Liver (tissue), 10 donors: ENCODE measurements at places on chromosomes 16 and 17. TPM values are rescaled to one million over a fixed set of nuclear protein-coding genes. Genes with fewer than 3 reads are reported as not detected.

GRCh38 chr17:77087650-77088454 lies 52.9 kb upstream of the SEC14L1 start:
- peaks cover 8% of the 10 kb centered on the region for H3K36me3 ChIP-seq
- peaks cover 16% of the 10 kb centered on the region for H3K4me1 ChIP-seq
- H3K27ac ChIP-seq, result peak overlapping the region; percentile 78

GRCh38 chr17:50154604-50155003 lies 4.1 kb upstream of the PPP1R9B start:
- no peak for DNase-seq
- no peaks in the 10 kb centered on the region for H3K36me3 ChIP-seq
- H3K4me1 ChIP-seq, result peaks cover 17% of the 10 kb centered on the region
- H3K27me3 ChIP-seq, result no peaks in the 10 kb centered on the region
- no peak overlapping the region for H3K4me3 ChIP-seq

GRCh38 chr17:67459985-67460384 lies 82.9 kb downstream of the PITPNC1 start:
- H3K36me3 ChIP-seq, result no peaks in the 10 kb centered on the region
- no peak overlapping the region for H3K27ac ChIP-seq
- no peak for DNase-seq
- no peaks in the 10 kb centered on the region for H3K27me3 ChIP-seq
- H3K4me3 ChIP-seq, result no peak overlapping the region

DNA sequence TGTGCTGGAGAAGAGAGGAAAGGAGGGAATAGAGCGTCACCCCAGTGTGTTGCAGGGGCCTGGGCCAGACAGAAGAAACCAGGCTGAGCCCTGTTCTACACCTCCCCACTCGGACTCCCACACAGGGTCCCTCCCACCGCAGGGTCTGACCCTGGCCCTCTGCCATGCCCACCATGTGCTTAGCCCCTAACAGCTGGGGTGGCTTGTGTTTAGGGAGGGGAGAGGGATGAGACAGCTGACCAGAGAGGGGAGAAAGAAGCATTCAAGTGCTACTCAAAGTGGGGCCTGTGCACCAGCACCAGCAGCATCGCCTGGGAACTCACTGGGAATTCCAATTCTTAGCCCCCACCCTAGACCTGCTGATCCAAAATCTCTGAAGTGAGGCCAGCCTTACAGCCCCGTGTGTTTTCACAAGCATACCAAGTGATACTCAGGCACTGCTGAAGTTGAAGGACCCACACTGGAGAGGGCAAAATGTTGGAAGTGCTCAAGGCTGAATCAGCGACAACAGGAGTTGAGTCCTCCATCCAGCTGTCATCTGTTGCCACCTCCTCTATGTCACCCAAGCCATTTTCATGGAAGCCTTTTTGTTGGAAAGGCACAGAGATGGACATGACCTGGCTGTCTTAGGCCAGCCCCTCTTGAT lies 47.0 kb downstream of the FZD2 start:
- DNase-seq, result no peak
- H3K4me1 ChIP-seq, result no peaks in the 10 kb centered on the region
- no peak overlapping the region for H3K4me3 ChIP-seq
- no peaks in the 10 kb centered on the region for H3K36me3 ChIP-seq
- H3K27ac ChIP-seq, result no peak overlapping the region

DNA sequence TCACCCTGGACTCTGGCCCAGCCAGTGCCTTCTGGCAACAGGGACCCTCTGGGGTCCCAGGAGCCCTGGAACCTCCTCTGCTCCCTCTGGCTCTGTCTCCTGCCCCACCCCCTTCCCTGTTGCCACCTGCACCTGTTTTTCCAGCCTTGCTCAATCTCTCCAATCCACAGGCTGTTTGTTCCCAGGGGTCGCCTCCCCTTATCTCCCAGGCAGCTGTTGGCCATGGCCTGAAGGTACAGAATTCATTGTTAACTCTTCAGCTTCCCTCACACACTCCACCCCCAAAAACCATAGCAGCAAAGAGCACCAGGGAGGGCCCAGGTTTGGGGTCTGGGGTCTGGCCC lies 39.3 kb upstream of the TOB1 start:
- peak overlapping the region; percentile 82 for H3K27ac ChIP-seq
- H3K36me3 ChIP-seq, result no peaks in the 10 kb centered on the region
- no peak overlapping the region for H3K4me3 ChIP-seq
- no peaks in the 10 kb centered on the region for H3K27me3 ChIP-seq
- peak; percentile 63 for DNase-seq

- no peaks in the 10 kb centered on the region for H3K36me3 ChIP-seq
- H3K27me3 ChIP-seq, result no peaks in the 10 kb centered on the region
- H3K4me3 ChIP-seq, result no peak overlapping the region
Measured at GRCh38 chr16:17412221-17412620, 58.5 kb downstream of the XYLT1 start.

DNA sequence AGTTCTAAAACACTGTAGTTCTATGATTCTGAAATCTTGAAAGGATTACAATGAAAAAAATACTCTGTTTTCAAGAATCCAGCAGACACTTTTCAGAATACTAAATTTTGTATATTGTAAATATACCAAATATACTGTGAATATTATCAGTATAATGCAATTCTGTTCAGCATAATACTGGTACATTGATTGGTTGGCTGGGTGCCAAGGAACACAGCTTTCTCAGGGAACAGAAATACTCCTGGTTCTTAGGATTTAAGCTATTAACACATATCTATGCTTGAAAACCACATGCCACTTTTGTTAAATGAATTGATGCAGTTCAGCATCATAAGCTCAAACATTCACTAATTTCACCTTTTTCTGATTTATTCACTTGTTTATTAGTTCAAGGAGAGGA lies 2.5 kb upstream of the GINS3 start:
- no peaks in the 10 kb centered on the region for H3K27me3 ChIP-seq
- DNase-seq, result no peak
- no peak overlapping the region for H3K27ac ChIP-seq
- no peak overlapping the region for H3K4me3 ChIP-seq

DNA sequence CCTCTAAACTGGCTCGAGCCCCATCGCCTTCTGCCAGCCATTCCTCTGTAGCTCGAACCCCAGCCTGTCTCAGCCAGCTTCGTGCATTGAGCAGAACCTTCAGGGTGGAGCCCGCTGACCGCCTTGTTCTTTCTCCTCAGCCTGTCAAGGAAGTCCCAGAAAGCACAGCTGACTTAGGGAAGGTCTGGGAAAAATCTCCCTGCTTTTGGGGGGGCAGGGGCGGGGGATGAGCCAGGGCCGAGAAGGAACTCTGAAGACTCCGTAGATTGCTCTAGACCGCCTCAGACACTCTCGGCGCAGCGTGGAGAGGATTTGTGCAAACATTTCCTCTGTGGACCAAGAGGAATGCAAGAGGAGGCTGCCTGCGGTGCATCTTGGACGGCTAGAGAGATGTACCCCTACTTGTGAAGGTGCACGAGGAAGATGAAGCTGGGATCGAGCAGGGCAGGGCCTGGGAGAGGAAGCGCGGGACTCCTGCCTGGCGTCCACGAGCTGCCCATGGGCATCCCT lies at the start of gene GLP2R:
GLP2R (plus strand) TSS at position 284 of the 510 bp plus-strand sequence; CDS start at position 424, 140 bp downstream.
- H3K27ac ChIP-seq, result no peak within 1 kb of the TSS
- no peak for DNase-seq
- no peak within 1 kb of the TSS for H3K4me3 ChIP-seq

DNA sequence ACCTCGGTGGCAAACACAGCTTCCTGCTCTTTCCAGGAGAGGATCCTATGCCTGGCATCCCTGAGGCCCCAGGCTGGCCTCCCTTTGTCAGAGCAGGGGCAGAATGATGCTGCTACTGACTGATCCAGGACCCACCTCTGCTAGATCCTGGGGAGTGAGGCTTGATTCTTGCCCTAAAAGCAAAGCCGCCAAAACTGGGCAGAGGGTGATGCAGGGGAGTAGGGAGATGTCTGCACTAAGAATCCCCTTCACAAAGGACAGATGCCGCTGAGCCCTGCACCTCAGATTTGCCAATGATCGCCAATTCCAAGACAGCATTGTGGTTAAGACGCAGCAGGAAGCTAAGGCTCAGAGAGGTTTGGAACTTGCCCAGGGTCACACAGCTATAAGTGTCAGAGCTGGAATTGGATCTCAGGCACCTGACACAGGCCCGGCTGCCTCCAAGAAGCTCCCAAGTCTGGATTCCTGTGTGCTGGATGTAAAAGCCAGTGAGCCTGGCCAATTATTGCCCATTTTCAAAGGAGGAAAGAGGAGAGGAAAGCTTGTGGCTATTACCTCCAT lies 60.7 kb upstream of the TNRC6C start:
- H3K27ac ChIP-seq, result no peak overlapping the region
- no peaks in the 10 kb centered on the region for H3K36me3 ChIP-seq
- H3K27me3 ChIP-seq, result no peaks in the 10 kb centered on the region
- H3K4me3 ChIP-seq, result no peak overlapping the region
- no peaks in the 10 kb centered on the region for H3K4me1 ChIP-seq

DNA sequence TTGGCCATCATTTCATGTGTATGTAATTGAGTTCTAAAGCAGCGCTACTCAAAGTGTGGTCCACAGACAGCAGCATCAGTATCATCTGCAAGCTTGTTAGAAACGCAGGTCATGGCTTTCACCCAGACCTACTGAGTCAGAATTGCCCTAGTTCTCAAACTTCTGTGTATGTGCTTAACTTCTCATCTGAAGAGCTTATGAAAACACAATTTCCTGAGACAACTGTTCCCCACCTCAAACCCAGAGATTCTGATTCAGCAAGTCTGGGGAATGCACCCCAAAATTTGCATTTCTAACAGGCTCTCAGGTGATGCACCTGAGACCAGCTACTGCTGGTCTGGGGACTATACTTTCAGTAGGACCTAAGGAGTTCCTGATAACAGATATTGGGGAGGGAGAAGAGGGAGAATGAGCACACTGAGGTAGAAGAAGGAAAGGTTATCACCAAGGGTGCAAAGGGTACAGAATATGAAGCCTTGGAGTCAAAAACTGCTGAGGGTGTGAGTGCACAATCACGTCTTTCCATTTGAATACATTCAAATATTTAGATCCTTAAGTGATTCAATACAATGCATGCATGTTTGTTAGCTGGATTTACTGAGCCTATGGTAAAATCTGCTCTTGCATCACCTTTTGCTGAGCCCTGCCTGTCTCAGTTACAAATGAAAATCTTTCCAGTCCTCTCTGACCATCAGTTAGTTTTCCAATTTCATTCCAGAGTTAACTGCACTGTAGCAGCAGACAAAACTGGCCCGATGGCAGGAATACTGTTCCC lies 29.2 kb upstream of the SKAP1 start:
- no peak overlapping the region for H3K27ac ChIP-seq
- DNase-seq, result no peak
- no peaks in the 10 kb centered on the region for H3K27me3 ChIP-seq

DNA sequence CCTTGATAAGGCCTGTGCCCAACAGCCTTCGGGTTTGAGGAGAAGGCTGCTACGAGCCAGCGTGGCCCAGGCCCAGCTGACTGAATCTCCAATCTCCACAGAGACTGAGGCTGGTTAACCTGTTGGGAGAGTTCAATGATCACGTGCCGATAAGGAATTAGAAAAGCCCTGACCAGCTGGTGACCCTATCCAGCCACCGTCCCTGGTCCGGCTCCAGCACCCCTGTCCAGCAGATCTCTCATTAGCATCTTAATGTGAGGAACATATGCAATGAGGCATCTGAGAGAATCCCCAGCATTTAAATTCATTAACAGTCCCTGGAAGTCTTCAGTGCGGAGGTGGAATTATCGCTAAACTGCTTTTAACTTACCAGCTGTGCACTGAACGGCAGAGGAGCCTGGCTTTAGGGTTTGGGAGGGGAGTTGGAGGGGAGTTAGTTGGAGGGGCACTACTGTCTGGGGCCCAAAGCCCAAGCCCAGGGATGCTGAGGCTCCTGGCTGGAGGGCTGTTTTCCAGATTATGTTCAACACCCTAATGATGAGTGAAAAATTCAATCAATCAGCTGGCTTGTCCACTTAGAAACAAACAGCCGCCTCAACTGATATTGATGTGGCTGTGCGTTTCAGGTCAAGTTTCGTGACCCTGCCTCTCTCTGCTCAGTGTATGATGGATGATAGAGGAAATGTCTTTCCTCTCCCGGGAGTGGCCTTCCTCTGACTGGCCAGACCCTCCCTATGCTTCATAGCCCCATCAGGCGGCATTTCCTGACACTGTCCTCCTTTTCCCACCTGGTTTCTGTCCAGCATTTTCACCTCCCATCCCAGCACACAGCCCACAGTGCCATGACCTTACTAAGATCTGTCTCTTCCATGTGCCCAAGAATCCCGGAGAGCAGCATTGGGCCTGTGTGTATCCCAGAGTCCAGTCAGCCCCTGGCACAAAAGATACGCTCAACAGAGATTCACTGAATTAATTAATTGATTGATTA lies 184.5 kb downstream of the CCT6B start:
- H3K36me3 ChIP-seq, result no peaks in the 10 kb centered on the region
- no peak overlapping the region for H3K4me3 ChIP-seq
- no peaks in the 10 kb centered on the region for H3K27me3 ChIP-seq
- H3K4me1 ChIP-seq, result no peaks in the 10 kb centered on the region

- no peaks in the 10 kb centered on the region for H3K27me3 ChIP-seq
- H3K4me1 ChIP-seq, result no peaks in the 10 kb centered on the region
- no peak for DNase-seq
- H3K36me3 ChIP-seq, result no peaks in the 10 kb centered on the region
- no peak overlapping the region for H3K4me3 ChIP-seq
- H3K27ac ChIP-seq, result no peak overlapping the region
Measured at GRCh38 chr17:48462946-48463345, 32.9 kb upstream of the SKAP1 start.

DNA sequence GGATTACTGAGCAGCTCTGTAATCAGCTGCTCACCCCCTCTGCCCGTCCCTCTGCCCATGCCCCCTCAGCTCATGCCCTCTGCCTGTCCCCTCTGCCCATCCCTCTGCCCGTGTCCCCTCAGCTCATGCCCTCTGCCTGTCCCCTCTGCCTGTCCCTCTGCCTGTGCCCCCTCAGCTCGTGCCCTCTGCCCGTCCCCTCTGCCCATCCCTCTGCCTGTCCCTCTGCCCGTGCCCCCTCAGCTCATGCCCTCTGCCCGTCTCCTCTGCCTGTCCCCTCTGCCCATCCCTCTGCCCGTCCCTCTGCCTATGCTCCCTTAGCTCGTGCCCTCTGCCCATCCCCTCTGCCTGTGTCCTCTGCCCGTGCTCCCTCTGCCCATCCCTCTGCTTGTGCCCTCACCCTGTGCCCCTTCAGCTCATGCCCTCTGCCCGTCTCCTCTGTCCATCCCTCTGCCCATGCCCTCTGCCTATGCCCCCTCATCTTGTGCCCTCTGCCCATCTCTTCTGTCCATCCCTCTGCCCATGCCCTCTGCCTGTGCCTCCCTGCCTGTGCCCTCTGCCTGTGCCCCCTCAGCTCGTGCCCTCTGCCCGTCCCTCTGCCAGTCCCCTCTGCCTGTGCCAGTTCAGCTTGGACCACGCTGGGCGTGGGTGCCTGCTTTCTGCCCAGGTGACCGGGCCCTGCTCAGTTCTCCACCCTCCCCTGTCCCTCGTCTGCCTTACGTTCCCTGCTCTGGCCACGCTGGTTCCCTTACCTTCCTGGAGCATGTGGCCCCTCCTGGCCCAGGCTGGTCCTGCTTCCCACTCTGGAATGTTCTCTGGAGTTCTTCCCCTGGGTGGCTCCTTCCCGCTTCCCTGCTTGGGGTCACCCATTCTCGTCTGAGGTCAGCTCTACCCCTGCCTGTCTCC lies 97.6 kb downstream of the NPIPB11 start:
- no peak for DNase-seq
- no peak overlapping the region for H3K4me3 ChIP-seq
- H3K27me3 ChIP-seq, result no peaks in the 10 kb centered on the region
- peak overlapping the region; percentile 60 for H3K27ac ChIP-seq

- no peaks in the 10 kb centered on the region for H3K27me3 ChIP-seq
- H3K4me1 ChIP-seq, result peaks cover 16% of the 10 kb centered on the region
- H3K36me3 ChIP-seq, result peaks cover 12% of the 10 kb centered on the region
- peak overlapping the region; percentile 60 for H3K27ac ChIP-seq
- H3K4me3 ChIP-seq, result no peak overlapping the region
- no peak for DNase-seq
Measured at GRCh38 chr16:58582971-58583765, 46.5 kb downstream of the CNOT1 start.

TBC1D3G gene
- 0.58 TPM for polyA plus RNA-seq

GALR2 gene
- 0.22 TPM for polyA plus RNA-seq

SPAG9 gene
- polyA plus RNA-seq, result 12.3 TPM

GAST gene
- not detected for polyA plus RNA-seq
